Activated CD8-positive, alpha-beta memory T cell treated with anti-CD3 and anti-CD28 coated beads for 24 hours (primary cell): ENCODE measurements at places on chromosomes 16 and 17.

DNA sequence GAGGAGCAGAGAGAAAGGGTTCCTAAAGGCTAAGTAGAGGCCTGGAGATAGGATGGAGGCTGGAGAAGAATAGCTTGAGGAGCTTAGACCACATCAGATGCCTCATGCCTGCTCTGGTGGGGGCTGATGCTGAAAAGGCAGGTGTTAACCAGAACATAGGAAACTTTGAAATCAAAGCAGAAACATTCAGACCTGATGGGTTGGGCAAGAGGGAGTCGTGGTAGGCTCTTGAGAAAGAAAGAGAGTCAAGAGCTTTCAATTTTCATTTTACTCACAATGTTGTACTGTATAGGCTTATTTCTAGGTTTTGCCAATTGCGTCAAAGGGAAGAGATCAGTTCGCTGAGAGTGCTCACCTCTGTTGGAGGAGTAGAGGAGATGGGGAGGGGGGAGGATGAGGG lies 406.6 kb upstream of the SALL1 start:
- no peak for DNase-seq

- DNase-seq, result no peak
These were observed 4.0 kb downstream of the PYY start for GRCh38 chr17:43949781-43950180.

DNA sequence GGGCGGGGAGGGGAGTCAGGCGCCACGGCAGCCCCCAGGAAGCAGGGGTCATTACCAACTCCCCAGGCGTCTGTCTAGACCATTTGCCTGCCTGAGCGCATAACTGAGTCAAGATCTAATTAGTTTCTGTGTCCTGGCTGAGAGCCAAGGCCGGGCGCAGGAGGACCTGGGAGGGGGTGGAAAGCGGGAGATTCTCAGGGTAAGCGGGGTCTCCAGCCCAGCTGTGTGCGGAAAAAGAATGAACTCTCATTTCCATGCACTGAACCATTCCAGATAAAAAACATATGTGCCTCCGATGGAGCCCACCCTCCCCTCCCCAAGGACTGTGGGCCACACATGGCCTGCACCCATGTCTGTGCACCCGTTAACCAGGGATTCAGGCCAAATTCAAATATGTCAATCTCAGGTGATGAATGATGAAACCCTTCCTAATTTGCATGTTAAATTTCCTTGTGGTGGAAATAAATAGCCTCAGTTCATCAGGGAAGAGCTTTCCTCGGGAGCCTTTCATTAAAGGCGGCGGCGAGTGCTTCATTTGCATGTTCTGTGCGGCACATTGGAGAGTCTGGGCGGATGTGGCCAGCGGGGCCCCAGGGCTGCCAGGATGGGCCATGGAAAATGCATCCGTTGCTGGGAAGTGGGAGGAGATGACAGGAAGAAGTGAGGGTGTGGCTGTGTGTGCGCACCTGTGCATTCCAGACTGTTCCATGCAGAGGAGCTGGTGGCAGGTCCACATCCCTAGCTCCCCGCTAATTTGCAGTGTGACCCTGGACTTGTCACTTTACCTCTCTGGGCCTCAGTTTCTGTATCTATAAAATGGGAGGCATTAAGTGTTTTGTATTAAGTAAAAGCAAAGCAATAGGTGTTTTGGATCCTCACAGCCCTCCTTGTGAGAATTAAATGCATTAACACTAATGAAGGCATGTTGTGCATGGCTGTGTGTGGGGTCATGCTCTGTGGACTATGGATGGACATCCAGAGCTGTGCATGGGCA lies 151.1 kb downstream of the SDK2 start:
- no peak for DNase-seq

GRCh38 chr16:84647828-84648594 lies at the start of gene KLHL36:
TSS of gene KLHL36 (plus strand) at chr16:84648511. CDS start at chr16:84650868, 2,357 bp downstream.
- DNase-seq, result peak; percentile 89

- no peak for DNase-seq
These were observed 18.4 kb downstream of the SOX9 start for GRCh38 chr17:72139212-72139611.
